ENCODE measurements at places on chromosomes 11 and 22.

GRCh38 chr11:15761235-15761634, 595.1 kb downstream of the SOX6 start:
- DNase-seq, result no peak

- DNase-seq, result no peak
These were observed 81.2 kb downstream of the ARL14EP start for GRCh38 chr11:30404136-30404535.

- DNase-seq, result no peak
These were observed 22.9 kb downstream of the RAB39A start for GRCh38 chr11:107951155-107951554.

DNA sequence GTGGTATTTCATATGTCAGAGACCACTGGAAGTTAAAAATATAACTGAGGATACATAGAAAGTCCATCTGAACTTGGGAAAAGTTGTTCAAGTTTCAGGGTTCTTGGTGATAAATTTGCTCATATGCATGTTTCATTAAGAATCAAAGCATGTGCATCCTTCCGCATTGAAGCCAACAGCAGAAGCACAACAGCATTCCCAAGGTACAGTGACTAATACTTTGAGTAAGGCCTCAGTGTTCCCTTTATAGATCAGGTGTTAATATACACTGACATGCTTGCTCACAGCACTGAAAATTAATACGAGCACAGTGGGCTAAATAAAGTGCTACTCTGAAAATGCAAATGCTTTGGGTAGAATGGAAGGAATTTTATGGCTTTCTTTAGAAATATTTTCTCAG, 691.1 kb downstream of the METTL15 start:
- no peak for DNase-seq

DNA sequence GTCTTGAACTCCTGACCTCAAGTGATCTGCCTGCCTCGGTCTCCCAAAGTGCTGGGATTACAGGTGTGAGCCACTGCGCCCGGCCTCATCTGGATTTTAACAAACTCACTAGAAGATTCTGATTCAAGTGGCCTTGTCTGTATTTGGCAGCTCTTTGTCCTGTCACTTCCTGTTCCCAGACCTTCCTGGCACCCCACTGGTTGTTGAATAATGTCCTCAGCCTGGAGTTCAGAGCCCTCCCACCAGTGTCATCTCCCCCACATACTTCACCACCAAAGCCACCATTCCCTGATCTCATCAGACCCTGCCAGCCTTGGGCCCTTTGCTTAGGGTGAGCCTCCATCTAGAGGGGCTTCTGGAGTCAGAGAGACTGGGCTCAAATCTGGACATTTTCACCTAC, 3.3 kb downstream of the PELI3 start:
- DNase-seq, result no peak

GRCh38 chr11:8839957-8840945, 70.7 kb upstream of the AKIP1 start:
- DNase-seq, result no peak

- DNase-seq, result no peak
These were observed 49.7 kb downstream of the PANX1 start for GRCh38 chr11:94178331-94178730.

DNA sequence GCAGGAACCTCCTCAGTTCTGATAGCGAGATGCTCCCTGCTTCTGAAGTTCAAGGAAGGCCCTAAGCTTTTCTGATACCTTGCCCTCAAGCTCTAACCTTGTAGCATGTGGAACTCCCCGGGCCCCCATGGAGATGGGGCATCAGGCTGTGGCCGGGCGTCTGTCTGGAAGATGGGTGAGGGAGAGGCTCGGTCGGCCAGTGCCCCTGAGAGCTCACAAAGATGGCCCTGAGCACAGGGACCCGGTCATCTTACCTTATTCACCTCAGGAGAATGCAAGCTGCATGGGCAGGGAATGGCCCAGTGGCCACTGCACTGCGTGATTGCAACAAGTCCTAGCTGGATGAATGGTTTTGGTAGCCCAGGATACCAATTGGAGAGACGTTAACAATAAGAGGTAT, 830.3 kb downstream of the TBC1D22A start:
- DNase-seq, result no peak

DNA sequence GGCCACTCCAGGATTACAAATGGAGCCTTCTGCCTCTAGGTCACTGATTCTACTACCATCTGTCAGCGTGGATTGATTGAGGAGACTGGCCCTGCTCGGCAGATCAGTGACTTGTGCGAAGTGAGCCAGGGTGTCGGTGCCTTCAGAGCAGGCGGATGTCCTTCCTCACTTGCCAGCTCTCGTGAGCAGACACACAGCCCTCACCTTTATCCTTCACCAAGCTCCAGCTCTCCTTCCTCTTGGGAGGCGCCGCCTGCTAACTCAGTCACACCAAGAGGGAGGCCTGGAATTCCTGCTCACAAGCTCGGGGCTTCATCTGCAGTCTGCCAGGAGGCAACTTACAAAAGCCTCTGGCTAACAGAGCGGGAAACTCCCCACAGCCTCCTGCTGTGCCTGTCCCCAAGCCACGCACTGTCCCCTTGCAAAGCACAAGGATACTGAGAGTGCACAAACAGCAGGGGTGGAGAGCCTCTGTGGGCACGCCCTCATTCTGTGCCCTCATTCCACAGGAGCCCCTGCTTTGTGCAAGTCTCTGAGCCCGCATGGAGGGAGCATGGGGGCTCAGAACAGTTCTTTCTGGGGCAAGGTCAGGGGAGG, 3.5 kb upstream of the TCF20 start:
- DNase-seq, result no peak

DNA sequence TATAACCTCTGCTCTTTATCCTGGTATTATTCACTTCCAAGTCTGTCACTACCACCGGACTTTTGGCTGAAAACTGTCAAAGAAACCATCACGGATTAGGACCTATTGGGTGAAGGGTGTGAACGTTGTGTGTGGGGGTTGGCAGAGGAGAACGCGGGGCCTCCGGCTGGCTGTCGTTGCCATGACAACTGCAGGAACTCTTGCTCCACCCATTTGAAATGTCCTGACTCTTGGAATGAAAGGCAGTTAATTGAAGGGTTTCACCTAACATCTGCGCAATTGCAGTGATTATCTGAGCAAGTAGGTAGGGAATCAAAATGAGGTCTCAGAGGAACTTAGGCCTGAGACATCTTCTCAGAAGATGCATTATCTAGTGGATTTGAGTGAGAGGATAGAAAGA, 60.9 kb upstream of the CLMP start:
- DNase-seq, result no peak

- no peak for DNase-seq
These were observed 71.2 kb downstream of the MYO7A start for GRCh38 chr11:77199137-77199745.

GRCh38 chr11:57357310-57357709, 19.2 kb downstream of the P2RX3 start:
- no peak for DNase-seq

DNA sequence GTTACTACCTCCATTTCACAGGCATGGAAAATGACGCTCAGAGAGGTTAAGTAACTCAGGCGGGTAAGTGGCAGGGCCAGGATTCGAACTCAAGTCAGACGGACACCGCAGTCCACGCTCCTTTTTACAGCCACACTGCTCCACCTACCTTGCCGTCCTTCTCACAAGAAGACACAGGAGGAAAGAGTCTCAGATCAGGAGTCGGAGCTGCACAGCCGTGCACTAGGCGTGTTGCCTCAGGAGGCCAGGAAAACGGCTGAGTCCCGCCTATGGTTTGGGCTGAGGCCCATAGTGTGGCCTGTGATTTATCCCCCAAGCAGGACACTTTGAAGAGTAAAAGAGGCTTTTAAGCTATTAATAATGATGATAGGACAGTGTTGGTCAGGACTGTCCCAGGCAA, 44.7 kb upstream of the CD5 start:
- no peak for DNase-seq

DNA sequence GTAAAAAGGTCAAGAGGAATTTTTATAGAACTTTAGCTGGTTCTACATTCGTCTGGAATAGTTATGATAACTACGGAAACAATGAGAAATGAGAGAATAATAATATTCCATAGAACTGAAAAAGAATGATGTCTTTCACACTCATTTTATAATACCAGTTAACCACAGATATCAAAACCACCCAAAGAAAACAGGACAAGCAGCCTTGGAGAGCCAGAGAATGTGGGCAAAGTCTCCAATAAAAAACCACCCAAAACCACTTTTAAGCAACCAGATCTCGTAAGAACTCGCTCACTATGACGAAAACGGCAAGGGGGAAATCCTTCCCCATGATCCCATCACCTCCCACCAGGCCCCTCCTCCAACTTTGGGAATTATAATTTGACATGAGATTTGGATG, 60.8 kb downstream of the ARHGAP32 start:
- DNase-seq, result no peak

- DNase-seq, result no peak
These were observed 58.4 kb downstream of the DGCR2 start for GRCh38 chr22:19063581-19064353.

- no peak for DNase-seq
These were observed 3.2 kb upstream of the HMOX1 start for GRCh38 chr22:35377735-35378134.

- no peak for DNase-seq
These were observed 16.4 kb downstream of the CDKN1C start for GRCh38 chr11:2869134-2869526.

DNA sequence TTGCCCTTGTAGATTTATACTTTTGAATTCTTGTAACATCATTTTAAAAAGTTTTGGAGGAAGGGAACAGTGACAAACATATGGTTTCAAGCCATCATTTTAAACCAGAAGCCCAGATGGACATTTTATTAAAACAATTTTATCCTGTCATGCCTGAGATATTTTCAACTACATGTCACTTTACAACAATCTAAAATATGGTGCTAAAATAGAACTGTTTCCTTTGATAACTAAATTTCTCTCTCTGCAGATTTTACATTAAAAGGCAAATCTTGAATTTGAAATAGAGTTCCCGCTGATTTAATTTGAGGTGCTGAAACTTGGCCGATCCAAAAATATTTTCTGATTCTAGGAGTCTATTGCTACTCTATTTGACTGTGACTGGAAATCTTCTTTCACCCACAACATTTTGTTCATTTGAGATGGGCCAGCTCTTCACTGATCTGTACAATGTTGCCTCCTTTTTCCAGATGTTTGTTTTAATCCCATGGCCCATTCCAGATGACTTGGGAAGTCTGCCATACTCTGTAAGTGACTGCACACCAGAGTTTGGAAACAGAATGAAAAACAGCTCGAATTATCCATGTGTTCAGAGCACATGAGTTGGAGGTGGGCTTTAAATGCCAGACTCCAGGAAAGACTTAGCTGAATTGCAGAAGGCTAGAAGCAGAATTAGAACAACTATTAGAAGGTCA, 402.5 kb downstream of the TMEM135 start:
- no peak for DNase-seq

GRCh38 chr11:1281326-1281973, 28.0 kb downstream of the TOLLIP start:
- no peak for DNase-seq

DNA sequence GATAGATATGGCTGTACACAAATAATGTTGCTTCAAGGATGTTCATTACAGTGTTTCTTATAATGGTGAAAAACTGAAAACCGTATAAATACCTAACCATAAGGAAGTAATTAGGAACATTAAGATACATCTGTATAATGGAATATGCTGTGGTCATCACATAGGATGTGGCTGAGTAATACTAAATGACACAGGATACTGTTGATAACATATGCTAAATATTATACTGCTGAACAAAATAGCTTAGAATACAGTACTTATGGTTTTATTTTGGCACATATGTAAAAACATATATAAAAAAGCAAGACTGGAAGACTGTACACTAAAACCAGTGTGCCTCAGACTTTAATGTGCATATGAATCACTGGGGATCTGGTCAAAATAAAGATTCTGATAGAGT, 43.8 kb downstream of the FBXO7 start:
- DNase-seq, result no peak
